Fibroblast of skin of left quadriceps (primary cell): ENCODE measurements at places on chromosomes 12 and 14.

DNA sequence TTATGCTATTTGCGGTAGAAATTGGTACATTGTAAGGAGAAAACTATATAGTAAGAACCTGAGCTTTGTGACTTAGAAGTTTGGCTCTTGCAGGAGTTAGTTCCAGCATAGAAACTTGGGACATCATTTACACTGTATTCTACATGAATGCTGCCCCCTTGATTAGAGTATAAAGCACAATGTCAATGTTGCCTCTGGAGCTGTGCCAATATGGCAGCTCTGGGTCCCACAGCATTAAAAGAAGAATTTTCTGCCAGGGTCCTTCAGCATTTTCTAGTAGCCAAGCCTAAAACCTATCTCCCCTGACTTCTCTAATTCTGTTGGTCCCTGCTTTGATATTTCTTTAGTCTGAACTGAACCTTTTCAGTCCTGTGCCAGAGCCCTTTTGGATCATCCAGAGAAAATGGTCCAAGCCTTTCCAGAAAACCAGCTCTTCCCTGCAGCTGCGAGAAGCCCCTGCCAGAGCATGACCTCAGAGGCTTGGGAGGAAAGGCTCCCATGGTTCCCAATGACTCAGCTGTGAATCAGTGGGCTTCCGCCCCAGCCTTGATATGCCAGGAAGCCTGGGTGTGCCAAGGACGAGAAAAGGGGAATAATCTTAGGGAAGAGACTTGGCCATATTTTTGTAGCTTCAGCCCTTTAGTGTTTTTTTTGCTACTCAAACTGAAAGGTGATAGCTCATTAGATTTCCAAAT, 43.2 kb downstream of the PLEKHG7 start:
- DNase-seq = peak; percentile 73

- DNase-seq = no peak
Observed at GRCh38 chr14:102362084-102362483, 606 bp downstream of the CINP start.

DNA sequence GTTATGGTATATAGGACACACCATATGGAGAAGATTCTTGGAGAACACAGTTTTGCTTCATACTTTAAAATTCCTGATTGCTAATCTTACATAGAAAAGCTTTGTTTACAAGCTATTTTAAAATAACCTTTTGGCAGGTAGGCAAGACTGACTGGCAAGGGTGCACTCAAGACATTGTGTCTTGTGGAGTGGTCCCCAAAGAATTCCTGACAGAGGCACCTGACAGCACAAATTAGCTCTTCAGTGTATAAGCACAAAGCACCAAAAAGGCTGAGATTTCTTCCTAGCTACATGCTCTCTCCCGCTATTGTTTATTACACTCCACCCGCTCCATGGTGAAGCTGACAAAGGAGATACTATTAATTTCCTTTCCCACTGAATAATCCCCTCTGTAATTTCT, 139.4 kb downstream of the MON2 start:
- no peak for DNase-seq

GRCh38 chr14:36495666-36496065, 24.4 kb downstream of the NKX2-1 start:
- no peak for DNase-seq

DNA sequence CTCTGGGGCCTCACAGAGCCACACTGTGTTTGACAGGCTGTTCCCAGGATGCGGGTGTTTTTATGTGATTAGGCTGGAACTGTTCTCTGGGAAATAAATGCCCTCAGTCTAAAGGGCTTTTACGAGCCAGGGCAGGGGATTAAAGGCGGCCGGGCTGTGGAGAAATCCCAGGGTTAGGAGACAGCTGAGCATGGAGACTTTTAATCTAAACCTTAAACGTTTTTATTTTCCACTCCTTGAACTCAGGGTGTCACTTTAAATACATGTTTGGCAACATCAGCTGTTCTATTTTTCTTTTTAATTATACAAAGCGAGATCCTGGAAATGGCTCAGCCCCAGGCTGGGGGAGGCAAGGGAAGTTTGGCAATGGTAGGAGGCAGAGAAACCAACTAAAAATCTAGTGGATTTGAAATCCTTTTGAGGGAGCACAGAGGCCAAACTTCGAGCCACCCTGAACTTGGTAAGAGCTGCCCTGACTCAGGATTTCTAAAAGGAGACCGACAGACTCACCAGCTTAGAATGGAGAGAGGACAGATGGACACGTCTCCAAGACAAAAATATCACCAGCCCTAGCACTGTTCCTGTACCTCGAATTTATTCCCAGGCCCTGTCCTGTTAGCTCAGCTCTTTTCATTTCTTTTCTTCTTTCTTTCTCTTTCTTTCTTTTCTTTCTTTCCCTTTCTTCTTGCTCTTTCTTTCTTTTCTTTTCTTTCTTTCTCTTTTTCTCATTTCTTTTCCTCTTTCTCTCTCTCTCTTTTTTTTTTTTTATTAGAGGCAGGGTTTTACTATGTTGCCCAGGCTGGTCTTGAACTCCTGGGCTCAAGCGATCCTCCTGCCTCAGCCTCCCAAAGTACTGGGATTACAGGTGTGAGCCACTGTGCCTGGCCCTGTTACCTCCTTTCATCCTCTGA, 15.8 kb upstream of the ORAI1 start:
- no peak for DNase-seq

DNA sequence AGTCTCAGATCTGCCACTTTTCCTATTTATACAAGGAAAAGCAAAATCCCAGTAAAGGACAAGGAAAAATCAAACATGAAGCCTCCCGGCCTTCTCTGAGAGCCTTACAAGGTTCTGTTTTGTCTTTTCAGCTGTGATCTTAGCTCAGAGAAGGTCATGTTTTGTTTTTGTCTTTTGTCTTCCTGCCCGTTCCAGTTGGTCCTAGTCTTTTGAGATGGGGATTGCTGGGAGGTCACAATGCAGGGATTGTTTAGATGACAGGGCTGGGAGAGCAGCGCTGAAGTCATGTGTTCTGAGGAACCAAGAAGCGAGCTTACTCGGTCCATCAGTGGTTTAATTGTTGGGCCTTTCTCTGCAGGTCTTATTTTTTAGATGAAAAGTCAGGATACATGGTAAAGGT, 6.0 kb downstream of the PLEKHH1 start:
- no peak for DNase-seq

DNA sequence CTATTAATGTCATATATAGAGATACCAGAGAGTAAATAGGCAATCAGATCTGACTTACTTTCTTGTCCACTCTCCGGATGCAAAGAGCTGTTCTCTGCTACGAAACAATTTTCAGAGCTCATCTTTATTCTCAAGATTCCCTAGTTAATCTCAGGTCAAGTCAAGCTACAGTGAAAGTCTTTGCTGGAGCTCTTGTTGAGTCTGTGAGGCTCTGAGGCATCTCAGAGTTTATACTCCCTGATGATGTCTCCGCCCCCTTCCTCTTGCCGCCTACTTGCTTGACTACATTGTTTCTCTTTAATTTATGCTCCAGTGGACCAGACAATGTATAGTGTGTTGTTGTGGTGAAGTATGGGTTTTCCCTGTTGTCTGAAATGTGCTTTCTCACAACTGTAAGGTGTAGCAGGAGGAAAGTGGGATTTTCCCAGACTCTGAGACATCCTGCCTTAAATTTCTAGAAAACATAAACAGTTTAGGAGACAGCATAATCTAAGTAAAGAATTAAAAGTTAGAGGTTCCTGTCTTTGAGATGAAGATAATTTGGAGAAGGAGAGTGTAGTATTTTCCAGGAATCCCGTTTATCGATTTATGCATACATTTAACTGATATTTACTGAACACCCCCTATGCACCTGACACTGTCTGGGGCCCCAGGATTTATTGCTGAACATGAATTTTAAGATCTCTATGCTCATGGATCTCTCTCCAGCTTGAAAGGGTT, at the start of gene CD69:
Gene CD69, minus strand, starts transcription at position 203 of the 720 bp plus-strand sequence. Its CDS starts 81 bp downstream, at position 122.
- DNase-seq = no peak

GRCh38 chr12:113019025-113019424, 37.5 kb upstream of the DTX1 start:
- no peak for DNase-seq

- no peak for DNase-seq
Observed at GRCh38 chr14:81137316-81137715, 83.4 kb downstream of the GTF2A1 start.

DNA sequence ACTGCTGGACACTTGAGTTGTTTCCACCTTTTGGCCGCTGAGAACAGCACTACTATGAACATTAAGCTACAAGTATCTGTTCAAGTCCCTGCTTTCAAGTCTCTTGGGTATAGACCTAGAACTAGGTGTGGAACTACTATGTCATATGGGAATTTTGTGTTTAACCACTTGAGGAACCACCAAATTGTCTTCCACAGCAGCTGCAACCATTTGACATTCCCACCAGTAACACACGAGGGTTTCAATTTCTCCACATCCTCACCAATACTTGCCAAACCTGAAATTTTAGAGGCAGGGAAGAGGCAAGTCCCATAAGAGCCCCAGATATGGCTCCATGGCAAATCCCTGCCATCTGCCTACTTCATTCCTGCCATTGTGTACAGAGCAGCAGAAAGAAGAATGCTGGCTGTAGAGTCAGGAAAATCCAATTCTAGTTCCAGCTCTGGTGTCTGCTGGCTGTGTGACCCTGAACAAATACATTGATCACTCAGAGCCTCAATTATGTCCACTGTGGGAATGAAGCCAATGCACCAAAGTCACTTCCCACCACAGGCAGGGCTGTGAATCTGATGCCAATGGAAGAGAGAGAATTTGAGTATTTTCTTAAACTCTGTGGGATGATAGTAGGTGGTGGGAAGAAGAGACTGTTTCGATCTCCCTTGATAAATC, 17.8 kb downstream of the PITPNM2 start:
- no peak for DNase-seq

- DNase-seq = no peak
Observed at GRCh38 chr12:92602930-92603623, 99.7 kb upstream of the PLEKHG7 start.

- DNase-seq = peak; percentile 40
Observed at GRCh38 chr12:6735448-6736191, 11.8 kb downstream of the COPS7A start.

GRCh38 chr12:32036477-32037263, 70.0 kb upstream of the BICD1 start:
- DNase-seq = no peak

- no peak for DNase-seq
Observed at GRCh38 chr12:52358575-52359350, 8.5 kb downstream of the KRT85 start.

GRCh38 chr14:84750763-84751554, 779.0 kb upstream of the FLRT2 start:
- peak; percentile 49 for DNase-seq

DNA sequence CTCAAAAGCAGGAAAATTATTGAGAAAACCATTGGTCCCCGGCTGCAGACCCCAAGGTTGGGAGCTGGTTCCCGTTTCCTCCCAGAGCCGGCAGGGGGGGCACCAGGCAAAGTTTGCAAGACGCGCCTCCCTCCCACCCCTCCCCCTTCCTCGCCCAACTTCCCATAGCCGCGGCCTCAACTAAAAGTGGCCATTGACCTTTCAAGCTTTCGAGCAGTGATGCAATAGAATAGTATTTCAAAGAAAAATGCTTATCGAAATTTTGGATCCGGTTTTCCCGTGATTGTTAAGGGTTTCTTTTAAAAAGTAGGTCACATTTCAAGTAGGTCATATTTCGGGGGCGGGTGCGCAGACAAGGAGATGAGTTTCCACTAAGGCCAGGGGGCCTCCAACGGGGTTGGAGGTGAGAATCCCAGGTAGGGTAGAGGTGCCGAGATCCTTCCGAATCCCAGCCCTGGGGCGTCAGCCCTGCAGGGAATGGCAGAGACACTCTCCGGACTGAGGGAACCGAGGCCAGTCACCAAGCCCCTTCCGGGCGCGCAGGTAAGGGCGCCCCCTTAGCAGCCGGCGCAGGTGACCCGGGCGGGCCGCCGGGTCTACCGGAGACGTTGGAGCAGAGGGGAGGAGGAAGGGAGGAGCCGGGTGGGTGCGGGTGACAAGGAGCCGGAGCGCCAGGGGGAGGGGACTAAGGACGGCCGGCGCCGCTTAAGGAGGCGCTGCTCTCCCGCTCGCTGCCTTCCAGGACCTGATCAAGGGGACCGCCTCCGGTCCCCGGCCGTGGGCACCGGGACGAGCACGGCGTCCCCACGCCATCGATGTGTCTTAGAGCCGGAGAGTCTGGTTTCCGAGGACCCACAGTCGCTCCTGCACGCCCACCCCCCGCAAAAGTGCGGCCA, 2.6 kb upstream of the SOCS2 start:
- DNase-seq = peak; percentile 57

GRCh38 chr12:109972821-109973220, 23.3 kb downstream of the GIT2 start:
- DNase-seq = no peak

GRCh38 chr12:31780096-31780495, 51.3 kb upstream of the AMN1 start:
- DNase-seq = no peak

GRCh38 chr14:91154851-91155625, 41.2 kb downstream of the DGLUCY start:
- DNase-seq = peak; percentile 60

DNA sequence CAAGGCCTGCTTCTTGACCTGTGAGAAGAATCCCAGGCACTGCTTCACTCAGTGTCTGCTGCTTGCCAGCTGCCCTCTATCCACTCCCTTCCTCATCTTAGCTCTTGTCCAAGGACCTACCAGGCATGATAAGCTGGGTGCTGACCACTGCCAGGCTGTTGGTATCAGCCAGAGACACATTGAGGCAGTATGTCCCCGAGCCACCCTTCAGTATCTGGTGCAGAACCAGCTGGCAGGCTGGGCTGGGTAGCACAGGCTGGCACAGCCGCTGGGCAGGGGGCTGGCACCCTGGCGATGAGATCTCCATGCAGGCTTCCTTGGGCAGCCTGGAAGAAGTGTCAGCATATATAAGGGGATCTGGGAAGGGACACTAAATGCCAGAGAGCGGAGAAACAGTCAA, 10.5 kb downstream of the PMEL start:
- no peak for DNase-seq

GRCh38 chr12:46839964-46840363, 14.2 kb upstream of the SLC38A4 start:
- DNase-seq = no peak

GRCh38 chr12:49956663-49957569, 4.8 kb upstream of the AQP5 start:
- DNase-seq = no peak

GRCh38 chr12:5713599-5714081, 231.4 kb downstream of the ANO2 start:
- DNase-seq = no peak

DNA sequence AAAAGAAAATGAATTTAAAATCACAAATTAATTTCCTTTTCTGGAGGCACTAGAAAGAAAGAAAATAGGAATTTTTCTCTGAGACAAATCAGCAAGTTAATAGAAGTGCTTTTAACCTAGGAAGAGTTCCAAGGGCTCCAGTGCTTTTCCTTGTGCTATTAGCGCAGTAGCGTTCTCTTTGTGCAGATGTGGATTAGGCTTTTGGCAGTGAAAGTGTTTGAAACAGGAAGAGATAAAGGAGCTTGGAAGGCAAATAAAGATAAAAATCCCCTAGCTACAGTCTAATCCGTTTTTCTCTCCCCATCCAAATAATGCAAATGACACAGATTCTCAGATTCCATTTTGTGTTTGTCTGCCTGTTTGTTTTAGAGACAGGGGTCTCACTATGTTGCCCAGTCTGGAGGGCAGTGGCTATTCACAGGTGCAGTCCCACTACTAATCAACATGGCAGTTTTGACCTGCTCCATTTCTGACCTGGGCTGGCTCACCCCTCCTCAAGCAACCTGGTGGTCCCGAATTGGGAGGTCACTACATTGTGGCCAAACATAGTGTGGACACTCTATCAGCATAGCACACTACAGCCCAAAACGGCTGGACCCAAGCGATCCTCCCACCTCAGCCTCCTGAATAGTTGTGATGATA, 166.1 kb downstream of the PAWR start:
- DNase-seq = no peak
